Mammary epithelial cell (primary cell): ENCODE measurements at places on chromosomes 12 and 14.

GRCh38 chr14:96263347-96264199 is 7.6 kb downstream of the BDKRB1 start:
- DNase-seq, result no peak

- DNase-seq, result no peak
Measured at GRCh38 chr12:50110127-50110761, 1.8 kb upstream of the COX14 start.

- DNase-seq, result no peak
Measured at GRCh38 chr12:45331552-45331951, 115.7 kb downstream of the ANO6 start.

DNA sequence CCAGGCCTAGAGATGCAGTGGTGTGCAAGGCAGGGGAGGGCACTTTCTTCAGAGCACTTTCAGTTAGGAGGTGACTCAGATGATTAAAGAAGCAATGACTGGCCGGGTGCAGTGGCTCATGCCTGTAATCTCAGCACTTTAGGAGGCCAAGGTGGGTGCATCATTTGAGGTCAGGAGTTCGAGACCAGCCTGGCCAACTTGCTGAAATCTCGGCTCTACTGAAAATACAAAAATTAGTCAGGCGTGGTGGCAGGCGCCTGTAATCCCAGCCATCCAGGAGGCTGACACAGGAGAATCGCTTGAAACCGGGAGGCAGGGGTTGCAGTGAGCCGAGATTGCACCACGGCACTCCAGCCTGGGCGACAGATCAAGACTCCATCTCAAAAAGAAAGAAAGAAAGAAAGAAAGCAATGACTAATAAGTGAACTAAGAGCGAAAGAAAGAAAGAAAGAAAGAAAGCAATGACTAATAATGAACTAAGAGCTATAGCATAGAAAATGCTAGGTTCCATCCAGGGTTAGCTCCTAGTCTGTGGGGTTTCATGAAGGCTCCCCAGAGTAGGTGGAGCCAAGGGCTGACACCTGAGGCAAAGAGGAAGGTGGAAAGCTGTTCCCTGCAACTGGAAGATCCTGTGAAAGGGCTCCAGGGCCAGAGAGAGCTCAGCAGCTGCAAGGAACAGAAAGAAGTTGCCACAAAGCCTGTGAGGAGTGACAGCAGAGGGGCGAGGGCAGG is 334.5 kb downstream of the CACNA1C start:
- DNase-seq, result no peak

DNA sequence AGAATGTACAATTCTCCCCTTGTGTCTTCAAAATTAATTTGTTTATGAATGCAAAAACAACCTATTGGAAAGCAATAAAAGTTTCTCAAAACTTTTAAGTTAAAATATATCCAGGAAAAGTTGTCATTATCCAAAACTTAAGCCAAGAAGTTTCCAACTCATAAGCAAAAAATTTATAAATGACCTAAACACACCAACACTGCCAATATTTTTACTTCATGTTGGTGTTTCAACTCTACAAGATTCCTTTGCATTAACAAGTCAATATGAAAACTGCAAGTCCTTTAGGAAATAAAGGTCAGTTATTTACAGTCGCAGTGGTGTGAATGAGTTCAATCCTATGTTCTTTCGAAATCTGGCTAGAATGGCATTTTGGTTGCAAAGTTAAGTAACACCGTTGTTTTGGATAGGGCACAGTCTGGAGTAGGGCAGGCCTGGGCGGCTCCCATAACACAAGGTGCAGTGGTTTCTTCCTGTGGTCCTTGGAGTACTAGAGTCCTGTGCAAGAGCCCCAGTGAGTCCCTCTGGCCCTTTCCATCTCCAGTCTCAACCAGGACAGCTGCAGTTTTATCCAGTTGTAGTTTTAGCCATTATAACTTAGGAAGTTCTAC is 151.4 kb downstream of the MED13L start:
- peak; percentile 72 for DNase-seq

DNA sequence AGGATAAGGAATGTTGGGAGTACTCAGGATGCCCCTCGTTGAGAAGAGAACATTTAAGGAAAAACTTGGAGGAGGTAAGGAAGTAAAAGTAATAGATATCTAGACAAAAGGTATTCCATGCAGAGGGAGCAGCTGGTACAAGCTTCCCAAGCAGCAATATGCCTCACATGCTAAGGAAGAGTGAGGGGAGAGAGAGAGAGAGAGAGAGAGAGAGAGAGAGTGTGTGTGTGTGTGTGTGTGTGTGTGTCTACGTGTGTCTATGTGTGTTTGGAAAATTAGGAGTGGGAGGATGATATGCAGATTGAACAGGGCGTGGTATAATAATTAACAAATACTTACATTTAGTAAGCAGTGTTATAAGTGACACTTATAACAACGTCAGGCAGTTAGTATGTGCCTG is 9.2 kb upstream of the PARP11 start:
- no peak for DNase-seq

GRCh38 chr12:27828196-27828595 is 48.2 kb upstream of the MANSC4 start:
- peak; percentile 63 for DNase-seq

DNA sequence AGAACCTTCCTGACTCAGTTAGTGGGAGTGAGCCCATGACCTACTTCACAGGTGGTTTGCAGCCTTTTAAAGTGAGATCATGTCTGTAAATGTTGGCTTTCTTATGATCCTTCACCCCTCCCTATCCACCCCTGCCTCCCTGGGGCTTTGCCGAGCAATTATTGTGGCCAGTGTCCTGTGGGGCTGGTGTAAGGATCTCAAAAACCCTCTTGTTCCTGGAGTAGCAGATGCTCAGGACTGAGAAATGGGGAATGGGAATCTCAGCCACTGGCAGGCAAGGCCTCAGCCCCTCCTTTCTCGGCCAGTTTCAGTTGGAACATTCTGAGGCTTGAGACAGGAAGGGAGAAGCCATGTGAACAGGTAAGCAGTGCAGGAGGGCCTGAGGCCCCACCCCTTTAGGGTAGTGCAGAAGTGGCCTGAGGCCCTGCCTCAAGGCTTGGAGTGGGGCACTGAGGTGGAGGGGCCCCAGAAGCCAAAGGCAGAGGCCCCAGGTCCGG is 53.8 kb downstream of the PLEKHG3 start:
- peak; percentile 86 for DNase-seq

DNA sequence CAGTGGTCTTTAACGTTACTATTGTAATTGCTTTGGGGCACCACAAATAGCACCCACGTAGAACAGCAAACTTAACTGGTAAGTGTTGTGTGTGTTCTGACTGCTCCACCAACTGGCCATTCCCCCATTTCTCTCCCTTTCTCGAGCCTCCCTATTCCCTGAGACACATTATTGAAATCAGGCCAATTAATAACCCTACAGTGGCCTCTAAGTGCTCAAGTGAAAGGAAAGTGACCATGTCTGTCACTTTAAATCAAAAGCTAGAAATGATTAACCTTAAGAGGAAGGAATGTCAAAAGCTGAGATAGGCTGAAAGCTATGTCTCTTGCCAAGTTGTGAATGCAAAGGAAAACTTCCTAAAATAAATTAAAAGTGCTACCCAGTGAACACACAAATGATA is 22.3 kb downstream of the PPP1R13B start:
- no peak for DNase-seq

DNA sequence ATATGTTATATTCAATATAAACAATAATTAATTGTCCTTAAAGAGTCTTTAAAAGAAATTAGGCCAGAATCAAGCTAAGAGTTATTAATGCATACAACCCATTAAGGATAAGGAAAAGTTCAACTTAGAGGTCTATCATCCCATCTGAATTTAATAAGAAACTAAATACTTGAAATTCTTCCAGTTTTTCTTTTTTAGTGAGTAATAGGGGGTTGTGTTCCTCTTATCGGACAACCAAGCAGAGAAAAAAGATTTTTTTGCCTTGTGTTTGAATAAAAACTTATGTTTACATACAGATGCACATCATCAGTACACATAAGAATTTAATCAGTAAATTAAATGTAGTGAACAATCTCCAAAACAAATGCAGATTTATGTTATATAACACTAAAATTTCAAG is 32.5 kb downstream of the PAWR start:
- no peak for DNase-seq

DNA sequence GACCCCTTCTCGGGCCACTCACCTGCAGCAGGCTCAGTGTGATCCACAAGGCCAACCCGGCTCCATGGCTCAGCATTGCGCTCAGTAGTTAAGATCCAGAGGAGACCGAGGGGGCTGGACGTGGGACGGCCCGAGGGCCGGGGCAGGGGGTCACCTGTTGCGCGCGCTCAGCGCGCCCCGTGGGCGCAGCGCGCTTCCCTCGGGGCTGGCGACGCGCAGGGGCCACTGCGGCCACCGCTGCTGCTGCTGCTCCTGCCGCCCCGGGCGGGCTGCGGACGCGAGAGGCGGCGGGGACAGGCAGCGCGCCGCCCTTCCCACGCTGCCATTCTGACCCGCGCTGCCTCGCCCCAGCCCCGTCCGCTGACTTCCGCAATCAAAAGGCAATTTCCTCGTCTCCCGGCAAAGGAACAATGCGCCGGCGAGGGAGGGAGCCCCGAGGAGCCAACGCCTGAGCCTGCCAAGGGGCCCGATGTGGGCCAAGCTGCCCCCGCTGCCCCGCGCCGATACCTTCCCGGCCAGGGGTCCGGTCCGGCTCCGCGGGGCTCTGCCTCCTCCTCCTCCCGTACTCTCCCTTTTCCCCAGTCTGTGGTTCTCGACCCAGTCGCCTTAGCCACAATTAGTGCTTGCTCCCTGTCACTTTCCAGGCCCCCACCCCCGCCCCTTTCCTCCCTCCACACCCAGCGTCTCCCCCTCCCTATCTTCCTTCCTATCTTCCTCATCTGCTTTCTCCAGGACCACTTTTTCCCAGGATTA is 27.3 kb downstream of the PTPRB start:
- peak; percentile 19 for DNase-seq

DNA sequence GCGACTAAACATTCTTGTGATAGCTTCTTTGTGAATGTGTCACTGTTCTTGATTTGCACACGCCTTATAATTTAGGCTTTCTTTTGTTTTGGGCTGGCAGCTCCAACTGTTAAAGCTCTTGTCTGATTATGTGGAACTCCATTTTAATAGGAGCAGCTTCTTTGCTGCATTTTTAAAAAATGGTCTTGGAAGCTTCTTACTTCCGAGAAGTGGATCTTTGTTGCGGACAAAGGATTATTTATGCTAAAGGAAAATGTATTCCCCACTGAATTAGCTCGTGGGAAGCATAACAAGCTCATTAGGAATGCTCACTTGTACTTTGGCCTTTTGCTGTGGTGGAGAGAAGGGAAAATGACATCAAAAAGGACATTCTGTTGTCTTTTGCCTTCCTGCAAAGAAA is 20.0 kb downstream of the GAS2L3 start:
- peak; percentile 25 for DNase-seq

GRCh38 chr12:47715393-47715876 is 9.6 kb upstream of the RPAP3 start:
- peak; percentile 77 for DNase-seq

DNA sequence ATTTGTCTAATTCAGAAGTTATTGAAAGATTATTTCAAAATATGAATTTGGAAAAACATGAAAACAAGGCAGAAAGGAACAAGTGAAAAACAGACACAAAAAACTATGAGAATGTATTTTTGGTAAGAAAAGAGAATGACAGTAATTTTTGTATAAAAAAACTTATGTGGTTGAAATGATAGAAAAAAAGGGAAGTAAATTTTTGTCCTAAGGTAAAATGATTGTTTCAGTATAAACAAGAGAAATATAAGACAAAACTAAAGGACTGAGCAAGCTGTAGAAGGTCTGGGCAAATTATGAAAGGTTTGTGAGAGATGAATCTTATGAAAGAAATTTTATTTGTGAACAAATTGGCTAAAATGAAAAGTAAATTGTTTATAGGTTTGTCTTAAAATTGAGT is 44.6 kb downstream of the CEP83 start:
- DNase-seq, result no peak

DNA sequence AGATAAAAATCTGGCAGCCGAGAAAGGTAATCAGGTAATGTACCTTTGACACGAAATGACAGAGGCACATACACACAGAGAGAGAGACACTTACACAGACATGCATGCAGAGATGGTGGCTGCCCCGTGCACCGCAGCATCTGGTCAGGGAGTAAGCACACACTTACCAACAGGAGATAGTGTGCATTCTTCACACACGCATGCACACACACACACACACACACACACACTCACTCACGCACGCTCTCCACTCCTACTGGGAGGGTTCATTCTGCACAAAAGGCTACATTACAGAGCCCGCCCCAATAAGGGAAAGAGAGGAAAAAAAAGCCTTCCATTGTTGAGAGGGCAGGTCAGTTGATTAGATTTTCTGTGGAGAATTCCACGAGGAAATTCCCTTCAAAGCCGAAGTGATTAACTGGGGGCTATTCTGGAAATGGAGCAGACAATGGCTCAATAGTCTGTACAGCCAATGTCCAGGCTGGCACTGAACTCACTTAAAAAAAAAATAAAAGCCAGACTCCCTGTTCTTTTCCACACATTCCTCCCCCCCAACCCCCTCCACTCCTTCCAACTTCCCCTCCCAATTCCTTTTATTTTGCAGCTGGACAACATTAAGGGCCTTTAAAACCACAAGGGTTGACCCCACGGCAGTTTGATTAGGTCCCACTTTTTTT is 1.4 kb upstream of the SOX5 start:
- no peak for DNase-seq

GRCh38 chr12:96047229-96048211 is 12.1 kb upstream of the LTA4H start:
- DNase-seq, result peak; percentile 97

GRCh38 chr14:54638135-54638446 is 71.2 kb downstream of the SAMD4A start:
- DNase-seq, result no peak

DNA sequence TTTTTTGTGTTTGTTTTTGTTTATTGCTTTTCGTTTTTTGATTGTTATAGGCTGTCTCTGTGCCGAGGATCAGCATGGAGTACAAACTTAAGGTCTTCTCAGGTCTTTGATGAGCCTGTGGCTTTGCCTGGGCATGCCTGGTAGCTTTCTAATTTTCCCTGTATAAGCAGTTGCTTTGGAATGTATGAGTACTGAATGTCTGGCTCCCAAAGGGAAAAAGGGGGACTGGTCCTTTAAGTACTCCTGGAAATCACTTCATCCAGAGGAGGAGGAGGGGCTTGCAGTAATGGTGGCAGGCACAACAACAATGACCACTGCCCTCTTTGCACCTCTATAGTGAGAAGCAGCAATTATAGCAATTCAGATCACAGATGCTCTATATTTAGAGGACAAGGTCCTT is 67.6 kb upstream of the TTC7B start:
- peak; percentile 68 for DNase-seq

GRCh38 chr12:116448165-116448739 is 110.9 kb upstream of the MAP1LC3B2 start:
- DNase-seq, result no peak

GRCh38 chr12:91833780-91834359 is 311.8 kb downstream of the BTG1 start:
- DNase-seq, result no peak
